Spinal cord (tissue), 10 donors: ENCODE measurements at places on chromosomes 4 and X.
A peak's percentile ranks its signal among the peaks of the same experiment; 100 is the strongest.

- DNase-seq, result no peak
Measured at GRCh38 chr4:147761218-147761883, 29.5 kb downstream of the ARHGAP10 start.

- no peak for DNase-seq
Measured at GRCh38 chr4:3860061-3860912, 94.1 kb downstream of the ADRA2C start.

DNA sequence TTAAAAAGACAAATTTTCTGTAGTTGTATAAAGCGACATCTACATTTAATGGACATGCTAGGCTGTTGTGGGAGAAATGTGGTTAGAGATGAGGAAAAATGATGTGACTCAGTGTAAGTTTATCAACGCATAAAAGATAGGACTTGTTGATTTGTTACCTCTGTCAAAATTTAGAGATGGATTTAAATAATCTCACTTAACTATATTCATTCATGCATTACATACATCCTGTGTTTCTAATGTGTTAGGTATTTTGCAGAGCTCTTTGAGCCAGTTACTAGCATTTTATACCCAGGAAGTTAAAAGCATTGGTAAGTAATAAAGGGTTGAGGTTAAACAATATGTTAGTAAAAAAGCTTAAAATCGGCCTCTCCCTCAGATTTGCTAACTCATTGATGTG, 34.3 kb downstream of the METAP1 start:
- DNase-seq, result no peak

- peak; percentile 57 for DNase-seq
Measured at GRCh38 chr4:1192091-1192492, 19.7 kb upstream of the SPON2 start.

DNA sequence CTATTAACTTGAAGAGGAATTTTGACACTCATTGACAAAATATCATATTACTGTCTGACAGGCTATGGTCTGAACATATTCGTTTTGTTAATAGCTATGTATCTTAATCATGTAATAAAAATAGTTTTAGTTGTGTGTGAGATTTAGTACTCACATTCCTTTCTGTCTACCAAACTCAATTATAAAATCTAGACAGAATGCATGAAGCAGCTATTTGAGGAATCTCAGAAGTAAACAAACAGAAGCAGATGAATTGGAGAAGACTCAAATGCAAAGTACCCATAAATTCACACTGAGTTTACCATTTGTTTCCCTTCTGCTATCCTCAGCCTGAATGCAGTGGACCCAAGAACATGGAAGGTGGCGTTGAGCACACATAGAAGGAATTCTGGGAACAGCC, 841.6 kb upstream of the AADAT start:
- no peak for DNase-seq

GRCh38 chr4:74897386-74897785, 35.5 kb upstream of the PARM1 start:
- no peak for DNase-seq

- DNase-seq, result no peak
Measured at GRCh38 chr4:70443329-70443728, 28.7 kb upstream of the MUC7 start.

- DNase-seq, result peak; percentile 88
Measured at GRCh38 chr4:139556071-139556723, at the start of gene SETD7. Gene SETD7, minus strand, starts transcription at chr4:139556219. Its CDS starts 82 bp downstream, at chr4:139556137.

- DNase-seq, result no peak
Measured at GRCh38 chr4:181748581-181748980, 494.6 kb upstream of the TENM3 start.

DNA sequence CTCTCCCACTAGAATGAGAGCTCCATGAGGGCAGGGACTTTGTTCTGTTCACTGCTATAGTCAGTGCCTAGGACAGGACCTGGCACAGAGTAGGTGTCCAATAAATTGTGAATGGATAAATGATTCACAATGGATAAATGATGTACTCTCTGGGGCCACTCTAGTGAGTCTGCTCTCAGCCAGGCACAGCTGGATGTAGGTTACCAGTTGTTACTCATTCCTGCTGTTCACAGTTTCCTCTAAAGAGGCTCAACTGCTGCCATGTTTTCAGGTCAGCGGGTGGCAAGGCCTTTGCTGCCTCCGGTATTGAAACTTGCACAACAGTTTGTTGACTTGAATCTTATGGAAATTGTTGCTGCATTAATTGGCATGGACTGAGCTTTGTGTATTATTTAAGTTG, 99.1 kb downstream of the NHSL2 start:
- DNase-seq, result no peak

DNA sequence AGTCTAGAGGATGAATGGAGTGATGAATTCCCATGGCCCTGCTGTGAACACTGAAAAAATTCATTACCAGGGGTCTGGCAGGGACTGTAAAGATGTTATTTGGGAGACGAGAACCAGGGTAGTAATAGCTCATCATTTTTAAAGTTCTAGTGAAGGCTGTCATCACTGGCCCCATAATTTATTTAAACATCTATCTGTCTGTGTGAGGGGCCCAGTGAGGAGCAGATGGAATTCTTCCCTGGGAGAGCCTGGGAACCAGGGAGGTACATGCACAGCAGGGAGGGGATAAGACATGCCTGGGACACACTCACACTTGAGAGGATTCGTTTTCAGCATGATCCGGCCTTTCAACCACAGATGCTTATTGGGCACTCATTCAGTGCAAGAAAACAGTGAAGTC, 162.0 kb downstream of the PDGFRA start:
- no peak for DNase-seq

GRCh38 chrX:153999359-154000037, 20.2 kb downstream of the IRAK1 start:
- no peak for DNase-seq

DNA sequence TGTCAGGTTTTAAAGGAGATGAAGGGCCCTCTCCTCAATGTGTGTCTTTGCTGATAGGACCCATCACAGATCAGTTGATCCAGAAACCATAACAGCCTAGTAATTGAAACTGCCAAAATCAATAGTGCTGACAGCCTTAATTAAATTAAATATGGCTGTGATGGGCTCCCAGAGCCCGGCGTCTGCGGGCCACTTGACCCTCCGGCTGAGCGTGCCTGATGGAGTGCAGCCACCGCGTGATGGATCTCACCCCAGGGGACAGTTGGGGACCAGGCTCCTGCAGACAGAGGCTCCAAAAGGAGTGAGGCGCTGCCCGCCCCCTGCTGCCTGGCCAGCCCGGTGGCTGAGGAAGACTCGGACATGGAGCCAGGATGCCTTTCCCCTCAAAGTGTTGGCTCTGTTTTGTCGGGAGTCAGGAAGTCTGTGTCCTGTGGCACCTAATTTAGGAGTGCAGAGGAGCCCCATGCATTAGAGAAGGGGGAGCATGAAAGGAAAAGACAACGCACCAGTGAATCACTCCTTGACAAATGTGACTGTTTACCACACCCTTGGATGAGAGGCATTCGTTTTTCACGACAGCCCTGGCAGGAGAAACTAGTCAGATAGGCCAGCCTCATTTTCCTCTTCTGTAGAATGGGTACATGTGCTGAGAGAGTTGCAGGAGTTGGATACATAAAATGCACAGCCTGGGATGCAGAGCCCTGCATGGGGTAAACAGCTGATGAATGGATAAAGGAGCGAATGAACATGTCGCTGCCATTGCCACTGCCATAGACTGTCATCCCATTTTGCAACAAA, 40.9 kb upstream of the MSX1 start:
- DNase-seq, result no peak

- no peak for DNase-seq
Measured at GRCh38 chrX:120251471-120252011, 929 bp downstream of the ZBTB33 start.

- peak; percentile 43 for DNase-seq
Measured at GRCh38 chrX:12979616-12980015, 4.7 kb downstream of the TMSB4X start.

- no peak for DNase-seq
Measured at GRCh38 chrX:134925551-134925950, 65.2 kb upstream of the SMIM10 start.

GRCh38 chrX:68186552-68187262, 246.6 kb downstream of the OPHN1 start:
- DNase-seq, result no peak

GRCh38 chr4:1351854-1352566, 5.0 kb downstream of the UVSSA start:
- peak; percentile 85 for DNase-seq

GRCh38 chr4:47686294-47686872, 151.5 kb downstream of the CORIN start:
- DNase-seq, result no peak

GRCh38 chr4:23999714-24000469, 110.0 kb upstream of the PPARGC1A start:
- no peak for DNase-seq

DNA sequence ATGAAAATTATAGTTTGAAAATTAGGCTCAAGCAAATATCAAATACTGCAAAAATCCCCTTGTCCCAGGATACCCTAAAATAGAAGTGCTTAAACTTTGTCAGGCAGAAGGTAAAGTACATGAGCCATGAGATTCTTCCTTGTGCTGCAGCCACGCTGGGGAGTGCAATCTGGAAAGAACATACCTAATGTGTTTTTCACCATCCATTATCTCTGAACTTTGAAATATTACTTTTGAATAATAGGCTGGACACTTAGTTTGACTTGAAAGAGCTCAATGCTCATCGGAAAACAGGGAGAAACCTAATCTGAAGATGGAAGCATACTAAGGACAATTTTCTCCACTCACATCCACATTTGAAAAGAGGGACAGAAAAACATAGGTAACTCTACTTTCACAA, 18.9 kb downstream of the THAP9 start:
- DNase-seq, result no peak

GRCh38 chr4:143782521-143782920, 82.0 kb upstream of the FREM3 start:
- DNase-seq, result no peak

DNA sequence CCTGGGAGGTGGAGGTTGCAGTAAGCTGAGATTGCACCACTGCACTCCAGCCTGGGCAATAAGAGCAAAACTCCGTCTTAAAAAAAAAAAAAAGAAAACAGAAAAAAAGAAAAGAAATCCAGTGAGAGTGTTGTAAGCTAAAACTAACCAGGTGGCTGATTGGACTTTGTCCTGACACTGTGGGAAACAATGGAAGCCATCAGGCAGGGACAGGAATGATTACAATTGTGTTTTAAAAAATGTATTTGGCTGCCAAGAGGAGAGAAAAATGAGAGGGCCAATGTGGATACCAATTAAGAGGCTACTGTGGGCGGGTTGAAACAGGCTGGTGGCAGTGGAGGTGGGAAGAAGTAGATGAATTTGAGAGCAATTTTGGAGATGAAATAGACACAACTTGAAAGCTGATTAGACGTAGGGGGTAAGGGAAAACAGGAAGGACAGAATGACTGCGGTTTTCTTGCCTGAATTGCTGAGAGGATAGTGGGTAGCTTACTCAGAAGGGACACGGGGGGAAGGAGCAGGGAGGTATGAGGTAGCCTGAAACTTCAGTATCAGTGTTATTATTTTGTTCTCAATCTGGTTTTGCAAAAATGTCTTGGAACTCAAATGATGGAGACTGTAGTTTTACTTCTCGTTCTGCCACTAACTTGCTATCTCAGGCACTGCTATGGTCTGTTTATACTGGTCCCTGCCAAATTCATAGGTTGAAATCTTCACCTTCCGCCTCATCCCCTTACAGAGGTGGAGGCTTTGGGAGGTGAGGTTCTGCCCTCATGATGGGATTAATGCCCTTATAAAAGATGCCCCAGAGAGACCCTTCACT, 45.6 kb upstream of the CHRNA9 start:
- DNase-seq, result no peak

DNA sequence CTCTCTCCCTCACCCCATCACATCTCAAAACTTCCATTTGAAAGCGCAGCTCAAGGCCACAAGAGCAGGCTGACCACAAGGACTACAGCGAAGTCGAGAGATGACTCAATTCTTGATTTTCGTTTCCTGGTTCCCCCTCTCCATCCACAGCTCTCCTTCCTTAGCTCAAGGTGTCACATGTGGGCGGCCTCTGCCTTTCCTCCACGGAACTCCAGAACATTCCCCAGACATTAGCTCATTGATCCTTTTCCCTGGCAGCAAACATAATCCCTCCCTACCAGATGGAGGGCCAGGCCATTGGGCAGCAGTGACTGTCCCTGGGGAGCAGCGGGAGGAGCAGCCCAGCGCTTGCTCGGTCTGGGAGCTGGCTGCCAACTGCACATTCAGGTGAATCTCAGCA, 56.3 kb downstream of the CCDC149 start:
- no peak for DNase-seq

GRCh38 chr4:83556816-83557215, 20.9 kb downstream of the GPAT3 start:
- no peak for DNase-seq

DNA sequence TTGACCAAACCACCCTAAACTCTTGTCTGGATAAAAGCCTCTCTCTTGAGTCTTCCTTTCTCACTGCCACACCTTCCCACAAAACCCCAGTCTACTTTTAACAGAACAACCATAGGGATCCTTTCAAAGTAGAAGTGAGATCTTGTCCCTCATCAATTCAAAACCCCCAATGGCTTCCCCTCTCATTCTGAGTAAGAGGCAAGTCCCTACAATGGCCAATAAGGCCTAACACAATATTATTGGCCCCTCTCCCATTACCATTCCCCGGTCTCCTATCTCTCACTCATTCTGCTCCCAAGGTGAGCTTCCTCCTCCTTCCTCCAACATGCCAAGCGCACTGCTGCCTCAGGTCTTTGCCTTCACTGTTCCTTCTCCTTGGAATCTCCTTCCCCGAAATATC, 57.1 kb downstream of the REELD1 start:
- no peak for DNase-seq

- DNase-seq, result no peak
Measured at GRCh38 chr4:123708902-123709301, 312.3 kb downstream of the SPRY1 start.

DNA sequence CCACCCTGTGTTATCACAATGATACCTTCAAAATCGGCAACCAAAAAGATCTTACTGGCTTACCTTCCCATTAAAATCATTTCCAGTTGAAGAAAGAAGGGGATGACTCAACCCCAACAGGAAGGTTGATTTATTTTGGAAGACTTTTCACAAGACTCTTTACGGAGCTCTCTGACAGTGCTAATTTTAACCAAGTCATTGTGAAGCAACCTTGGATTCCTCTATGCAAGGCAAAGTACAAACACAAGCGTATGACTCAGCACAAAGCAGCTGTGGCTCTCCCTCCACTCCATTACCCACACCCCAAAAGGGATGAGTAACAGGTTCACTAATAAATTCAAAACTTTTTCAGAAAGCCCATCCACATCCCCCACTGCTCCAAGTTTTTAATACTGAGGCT, 213.8 kb upstream of the FGF13 start:
- DNase-seq, result no peak

DNA sequence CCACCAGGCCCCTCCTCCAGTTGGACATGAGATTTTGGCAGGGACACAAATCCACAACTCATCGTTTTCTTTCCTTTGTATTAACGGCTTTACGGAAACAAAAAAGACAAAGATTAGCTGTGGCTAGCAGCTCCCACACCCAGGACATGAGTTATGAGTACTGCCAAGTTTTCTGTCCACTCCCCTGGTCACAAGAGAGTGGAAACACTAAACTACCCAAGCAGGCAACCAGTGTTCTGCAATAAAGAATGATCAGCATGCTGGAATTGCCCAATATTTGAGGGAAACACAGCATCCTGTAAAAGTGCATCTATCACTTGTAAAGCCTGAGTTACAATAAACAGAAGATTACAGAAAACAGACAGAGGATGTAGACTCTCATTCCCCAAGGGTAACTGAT, 358.4 kb downstream of the NLGN4X start:
- DNase-seq, result no peak

- no peak for DNase-seq
Measured at GRCh38 chr4:40243386-40243948, 46.6 kb downstream of the RHOH start.
